Inflammatory macrophage treated with lipopolysaccharide for 1 hour (primary cell): ENCODE measurements at places on chromosomes 5 and 9.

GRCh38 chr9:97924386-97924785 is 2.1 kb upstream of the TRMO start:
- DNase-seq, result peak; percentile 38

DNA sequence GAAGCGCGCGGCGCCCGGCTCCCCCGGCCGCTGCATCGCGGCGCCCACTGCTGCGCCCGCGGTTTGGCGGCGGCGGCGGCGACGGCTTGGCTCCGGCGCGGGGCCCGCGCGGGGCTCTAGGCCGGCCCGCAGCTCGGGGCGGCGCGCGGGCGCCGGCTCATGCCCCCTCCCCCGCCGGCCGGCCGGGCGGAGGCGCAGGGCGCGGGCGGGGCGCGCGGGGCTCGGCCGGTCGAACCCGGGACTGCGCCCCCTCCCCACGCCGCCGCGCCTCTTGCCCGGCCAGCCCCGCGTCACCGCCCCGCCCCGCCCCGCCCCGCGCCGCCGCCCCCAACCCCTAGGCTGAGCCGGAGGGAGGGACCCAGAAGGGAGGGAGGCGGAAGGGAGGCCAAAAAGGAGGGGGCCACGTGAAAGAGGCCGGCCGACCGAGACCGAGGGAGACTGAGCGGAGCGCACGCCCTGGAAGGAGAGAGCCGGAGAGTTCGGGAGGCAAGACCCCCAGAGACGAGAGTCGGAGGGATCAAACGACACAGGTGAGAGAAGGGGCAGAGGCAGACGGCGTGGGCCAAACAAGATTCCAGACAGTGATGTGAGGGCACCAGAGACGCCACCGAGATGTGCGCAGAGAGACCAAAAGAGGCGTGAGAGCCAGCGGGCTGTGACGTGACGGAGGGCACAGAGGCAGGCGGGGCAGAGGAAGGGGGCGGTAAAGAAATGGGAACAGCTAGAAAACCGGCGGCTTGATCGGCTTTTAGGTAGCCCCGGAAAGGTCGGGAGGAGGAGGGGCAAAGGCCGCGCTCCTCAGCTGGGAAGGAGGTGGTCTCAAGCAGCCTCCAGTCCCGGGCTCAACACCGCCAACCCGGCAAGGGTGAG is at the start of gene BARX1:
Gene BARX1, minus strand, starts transcription at position 245 of the 870 bp plus-strand sequence. Its CDS starts 209 bp downstream, at position 36.
- no peak for DNase-seq

DNA sequence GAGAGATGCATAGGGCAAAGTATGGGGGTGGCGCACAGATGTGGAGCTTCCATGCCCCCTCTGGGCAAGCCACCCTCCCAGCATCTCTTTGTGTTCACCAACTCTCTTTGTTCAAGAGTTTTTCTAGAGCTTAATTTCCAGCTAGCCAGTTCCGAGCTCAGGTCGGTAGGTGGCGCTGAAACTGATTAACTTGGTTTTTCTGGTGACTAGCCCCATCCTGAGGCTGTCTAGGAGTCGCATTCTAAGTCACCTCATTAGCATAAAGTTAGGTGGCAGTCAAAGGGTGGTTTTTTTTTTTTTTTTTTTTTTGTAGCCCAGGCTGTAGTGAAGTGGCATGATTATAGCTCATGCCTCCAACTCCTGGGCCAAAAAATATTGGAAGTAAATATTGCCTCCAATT is 476.4 kb downstream of the KDM4C start:
- DNase-seq, result peak; percentile 3

- DNase-seq, result no peak
Measured at GRCh38 chr5:94024101-94024500, 282.7 kb upstream of the POU5F2 start.
